Pericardium fibroblast (primary cell): ENCODE measurements at places on chromosomes 11 and 22. TPM values are rescaled to one million over a fixed set of nuclear protein-coding genes. Genes with fewer than 3 reads are reported as not detected.

OR52H1 gene
- not detected in 2 replicates for total RNA-seq

INPP5J gene
- 0.12 and 0.17 TPM in 2 replicates for total RNA-seq

ZP1 gene
- 0.34 and 0.93 TPM in 2 replicates for total RNA-seq

POU2AF2 gene
- not detected in 2 replicates for total RNA-seq

KCNJ1 gene
- total RNA-seq, result not detected in 2 replicates

CRYBA4 gene
- total RNA-seq, result not detected in 2 replicates

IFITM10 gene
- 0.51 and 0.82 TPM in 2 replicates for total RNA-seq

SGSM1 gene
- total RNA-seq, result under 0.01 TPM in 1 of 2 replicates, not detected in the other

KCNJ11 gene
- total RNA-seq, result not detected in 2 replicates

GLYAT gene
- total RNA-seq, result not detected in 2 replicates

TCN1 gene
- total RNA-seq, result not detected in 2 replicates

GAS2 gene
- total RNA-seq, result 1.6 and 2.4 TPM in 2 replicates

CRYBB2 gene
- not detected in 2 replicates for total RNA-seq

OR51E2 gene
- not detected in 2 replicates for total RNA-seq

FAM180B gene
- total RNA-seq, result 0.12 and 1.3 TPM in 2 replicates

SHANK2 gene
- 2.2 TPM in 1 of 2 replicates, not detected in the other for total RNA-seq
